ENCODE measurements at places on chromosomes 3 and 15. TPM values are rescaled to one million over a fixed set of nuclear protein-coding genes. Genes with fewer than 3 reads are reported as not detected.

DUSP7 gene
- total RNA-seq = 7.9 TPM

BCL2A1 gene
- not detected for total RNA-seq

CGNL1 gene
- 3.2 TPM for total RNA-seq

SI gene
- not detected for total RNA-seq

DNA sequence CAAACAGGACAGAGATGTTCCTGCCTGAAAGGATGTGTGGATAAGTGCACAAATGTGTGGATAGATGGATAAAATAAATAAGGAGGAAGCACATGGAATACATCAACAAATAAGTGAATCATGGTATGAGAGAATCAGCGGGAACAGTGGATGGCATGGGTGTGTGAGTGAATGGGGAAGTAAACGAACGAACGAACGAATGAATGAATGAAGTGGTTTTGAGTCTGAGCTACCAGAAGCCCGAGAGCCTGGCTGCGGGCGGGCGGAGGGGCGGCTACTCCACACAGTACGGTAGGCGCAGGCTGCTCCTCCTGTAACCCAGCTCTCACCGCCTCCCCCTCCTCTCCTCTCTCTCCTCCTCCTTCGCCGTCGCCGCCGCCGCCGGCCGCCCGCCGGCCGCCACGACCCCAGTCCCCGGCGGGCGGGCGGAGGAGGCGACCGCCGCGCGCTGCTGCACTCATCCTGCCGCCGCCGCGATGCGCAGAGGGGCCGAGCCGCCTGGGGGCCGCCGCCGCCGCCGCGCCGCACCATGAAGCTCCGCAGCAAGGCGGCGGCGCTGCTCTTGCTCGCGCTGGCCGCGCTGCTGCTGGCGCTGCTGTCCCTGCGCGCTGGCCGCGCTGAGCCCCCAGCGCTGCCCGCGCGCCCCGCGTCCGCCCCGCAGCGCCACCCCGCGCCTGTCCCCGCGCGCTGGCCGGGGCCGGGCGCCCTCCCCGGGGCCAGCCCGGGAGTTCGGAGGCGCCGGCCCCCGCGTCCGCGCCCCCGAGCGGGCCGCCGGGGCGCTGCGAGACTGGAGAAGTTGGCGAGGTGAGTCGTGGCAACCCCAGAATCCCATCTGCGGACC lies at the start of gene GXYLT2:
TSS of gene GXYLT2 (plus strand) at position 342 of the 841 bp plus-strand sequence. CDS start at position 530, 188 bp downstream.
- DNase-seq = peak; percentile 76

- DNase-seq = no peak
These were observed 56.9 kb upstream of the MEF2A start for GRCh38 chr15:99508852-99509251.

DNA sequence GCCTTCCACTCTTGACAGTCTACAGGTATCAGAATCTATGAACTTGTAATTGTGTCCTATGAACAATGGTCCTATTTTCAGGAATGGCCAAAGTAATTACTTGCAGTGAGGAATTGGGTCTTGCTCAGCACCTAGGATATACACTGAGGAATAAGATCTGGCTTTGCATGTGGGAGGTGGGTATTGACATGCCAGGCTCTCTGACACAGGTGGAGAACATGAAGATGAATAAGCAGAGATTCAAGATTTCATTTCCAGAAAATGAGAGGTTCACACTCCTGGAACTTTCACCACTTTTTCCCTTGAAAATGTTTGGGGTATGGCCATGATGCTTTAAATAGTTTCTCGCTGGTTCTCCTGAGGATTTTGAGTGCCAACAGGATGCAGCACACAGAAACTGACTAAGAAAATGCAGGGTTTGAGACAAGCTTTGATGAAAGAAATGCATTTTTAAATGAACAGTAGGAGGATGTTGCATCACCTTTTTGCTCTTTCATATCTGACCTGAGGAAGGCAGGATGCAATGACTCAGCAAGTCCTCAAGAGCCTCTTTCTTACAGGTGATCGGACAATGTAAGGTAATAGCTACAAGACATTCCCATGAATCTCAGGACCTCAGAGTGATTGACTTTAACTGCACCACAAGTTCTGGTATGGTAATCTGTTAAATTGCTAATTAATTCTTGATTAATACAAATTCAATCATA lies 3.7 kb downstream of the HRG start:
- no peak for DNase-seq

DNA sequence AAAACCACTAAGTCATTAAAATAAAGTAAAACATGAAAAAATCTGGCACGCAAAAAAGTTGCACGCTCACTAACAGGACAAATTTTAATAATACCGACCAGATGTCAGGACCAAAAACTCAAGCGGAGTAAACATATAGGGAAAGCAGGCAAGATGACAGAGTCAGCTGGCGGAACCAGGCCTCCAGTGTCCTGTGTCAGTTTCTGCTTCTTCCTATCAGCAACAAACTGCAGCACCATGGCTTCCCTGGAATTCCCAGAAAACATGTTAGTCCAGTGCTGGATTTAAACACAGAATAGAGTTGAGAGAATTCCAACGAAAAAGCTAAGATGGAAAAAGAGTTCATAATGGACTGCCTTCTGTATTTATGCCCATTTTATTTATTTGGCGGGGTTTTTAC lies 169.1 kb upstream of the ARHGEF26 start:
- no peak for DNase-seq

DNA sequence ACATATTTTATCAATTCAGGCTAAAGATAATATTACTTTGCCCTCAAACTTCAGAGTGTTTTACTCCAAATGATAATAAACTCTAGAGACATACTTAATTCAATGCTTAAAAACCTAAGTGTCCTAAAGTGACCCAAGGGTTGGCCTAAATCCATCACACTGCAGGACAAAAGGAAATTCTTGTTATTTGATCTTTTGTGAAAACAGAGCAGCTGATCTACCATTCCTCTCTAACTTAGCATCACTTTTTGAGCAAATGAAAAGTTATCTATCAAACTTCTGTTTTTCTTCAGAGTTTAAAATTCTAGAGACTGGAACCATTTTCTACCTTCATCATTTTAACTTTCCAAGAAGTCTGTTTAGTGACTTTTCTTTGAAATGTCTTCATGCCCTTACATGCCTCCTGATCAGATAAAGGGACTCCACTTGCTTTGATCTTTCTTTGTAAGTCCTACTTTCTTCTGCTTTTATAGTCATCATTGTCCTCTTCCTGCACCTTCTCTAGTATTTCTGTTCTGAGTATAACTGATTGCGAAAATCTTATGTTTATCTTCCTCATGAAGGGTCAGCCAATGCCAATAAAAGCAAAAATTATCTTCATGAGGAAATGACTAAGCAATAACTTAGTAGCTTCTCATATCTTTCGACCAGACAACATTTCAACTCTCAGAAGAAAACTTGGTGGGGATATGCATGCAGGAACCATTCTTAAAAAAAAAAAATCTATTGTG lies 378.7 kb upstream of the TGFBR2 start:
- no peak for DNase-seq

- DNase-seq = peak; percentile 65
These were observed at the start of gene RTP4 for GRCh38 chr3:187368251-187369088. Gene RTP4, plus strand, starts transcription at chr3:187368385. Its CDS starts 57 bp downstream, at chr3:187368442.

- no peak for DNase-seq
These were observed 104.8 kb upstream of the RAD18 start for GRCh38 chr3:9068051-9068450.

GRCh38 chr15:90866161-90866715 lies 2.1 kb upstream of the FURIN start:
- no peak for DNase-seq

DNA sequence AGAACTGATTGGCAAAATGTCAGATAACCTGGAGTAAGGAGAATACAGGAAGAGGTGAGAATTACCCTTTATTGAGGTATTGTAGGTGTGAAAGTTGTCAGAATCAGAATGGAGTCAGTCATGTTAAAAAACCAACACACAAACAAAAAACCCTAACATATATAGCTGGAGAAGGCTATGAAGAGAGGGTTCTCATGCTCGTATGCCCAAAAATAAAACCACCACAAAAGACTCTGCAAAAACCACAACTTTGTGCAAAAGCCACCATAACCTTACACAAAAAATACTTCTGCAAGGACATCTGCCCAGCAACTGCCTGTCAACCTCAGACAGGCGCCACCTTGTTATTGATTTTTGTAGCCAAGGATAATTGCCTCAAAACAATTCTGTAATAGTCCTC lies 136.0 kb downstream of the CD47 start:
- no peak for DNase-seq

DNA sequence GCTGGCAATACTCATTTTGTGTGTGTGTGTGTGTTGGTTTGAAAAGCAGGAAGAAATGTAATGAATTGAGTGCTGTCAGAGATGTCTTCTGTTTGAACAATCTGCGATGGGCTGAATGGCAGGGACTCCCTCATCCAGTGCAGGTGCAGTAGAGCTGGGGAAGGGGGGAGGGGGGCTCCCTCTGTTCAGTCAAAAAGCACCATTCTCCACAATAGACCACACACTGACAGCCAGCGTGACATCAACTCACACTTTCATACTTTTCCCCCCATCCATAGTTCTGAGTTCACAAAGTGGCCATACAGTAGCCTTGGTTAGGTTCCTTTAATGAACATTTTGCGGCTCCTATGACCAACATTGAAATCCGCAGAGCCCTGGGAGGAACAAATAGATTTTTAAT lies 10.4 kb downstream of the SOX2 start:
- DNase-seq = no peak

DNA sequence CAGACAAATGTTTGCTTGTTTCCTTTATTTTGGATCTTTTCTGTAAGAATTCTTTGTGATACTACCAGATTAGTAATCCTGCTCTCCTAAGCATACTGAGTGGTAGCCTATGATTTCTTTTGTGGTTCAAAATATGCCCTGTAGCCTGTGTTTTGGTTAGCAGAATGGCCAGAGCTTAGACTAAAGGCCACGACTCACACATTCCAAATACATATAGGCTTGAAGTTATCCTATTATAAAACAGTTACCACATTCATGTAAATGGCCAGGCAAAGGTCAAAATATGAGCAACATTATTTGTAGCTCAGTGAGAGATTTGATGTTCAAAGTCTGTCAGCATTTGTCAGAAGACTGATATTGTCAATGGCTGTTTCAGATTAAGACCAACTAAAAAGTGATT lies 84.5 kb downstream of the MITF start:
- DNase-seq = no peak

- DNase-seq = no peak
These were observed 56.9 kb upstream of the FGD5 start for GRCh38 chr3:14761866-14762265.

- DNase-seq = peak; percentile 77
These were observed 50.0 kb upstream of the GSK3B start for GRCh38 chr3:120144267-120144666.

DNA sequence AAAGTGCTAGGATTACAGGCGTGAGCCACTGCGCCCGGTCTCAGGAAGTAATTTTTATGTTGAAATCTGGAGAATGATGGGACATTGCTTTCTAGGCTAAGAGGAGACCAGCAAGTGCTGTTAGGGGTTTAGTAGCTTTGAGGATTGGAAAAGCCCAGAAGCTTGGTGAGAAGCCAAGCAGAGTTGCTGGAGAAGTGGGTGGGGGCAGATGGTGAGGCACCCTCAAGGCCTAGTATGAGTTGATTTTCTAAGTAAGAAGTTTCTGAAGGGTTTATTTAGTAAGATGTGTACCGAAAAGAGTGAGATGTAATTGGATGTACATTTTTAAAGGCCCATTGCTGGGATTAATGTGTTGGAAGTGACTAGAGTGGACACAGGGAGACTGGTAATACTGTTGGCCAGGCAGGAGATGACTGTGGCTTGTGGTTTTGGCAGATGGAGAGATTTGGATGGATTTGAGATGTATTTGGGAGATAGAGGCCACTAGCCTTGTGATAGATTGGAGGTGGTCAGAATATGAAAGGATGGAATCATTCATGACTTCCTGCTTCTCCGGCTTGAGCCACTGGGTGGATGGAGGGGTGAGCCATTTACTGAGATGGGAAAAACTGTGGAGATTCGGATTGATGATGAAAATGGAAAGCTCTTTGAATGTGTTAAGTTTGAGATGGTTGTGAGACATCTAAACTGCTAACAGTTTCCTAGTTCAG lies 2.3 kb downstream of the LRRC28 start:
- DNase-seq = no peak

GRCh38 chr3:16399473-16399872 lies 114.0 kb downstream of the RFTN1 start:
- peak; percentile 82 for DNase-seq

- DNase-seq = no peak
These were observed 414.2 kb downstream of the PDCD6IP start for GRCh38 chr3:34212656-34213055.

DNA sequence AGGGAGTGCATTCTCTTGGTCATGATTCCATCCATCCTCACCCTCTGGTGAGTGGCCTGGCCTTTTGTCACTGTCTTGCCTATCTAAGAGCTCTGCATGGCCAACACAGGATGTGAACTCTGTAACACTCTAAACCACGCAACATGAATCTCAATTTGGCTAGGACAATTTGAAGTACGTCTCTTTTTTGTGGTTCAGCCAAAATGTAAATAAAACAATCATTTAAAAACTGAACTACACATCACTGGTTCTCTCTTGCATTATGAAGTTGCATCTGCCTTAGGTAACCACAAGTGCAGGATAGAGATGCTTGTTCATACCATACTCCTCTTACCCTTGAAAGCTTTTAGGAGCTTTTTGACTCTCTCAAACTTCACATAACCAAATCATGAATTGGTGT lies 27.3 kb downstream of the CCR3 start:
- no peak for DNase-seq

DNA sequence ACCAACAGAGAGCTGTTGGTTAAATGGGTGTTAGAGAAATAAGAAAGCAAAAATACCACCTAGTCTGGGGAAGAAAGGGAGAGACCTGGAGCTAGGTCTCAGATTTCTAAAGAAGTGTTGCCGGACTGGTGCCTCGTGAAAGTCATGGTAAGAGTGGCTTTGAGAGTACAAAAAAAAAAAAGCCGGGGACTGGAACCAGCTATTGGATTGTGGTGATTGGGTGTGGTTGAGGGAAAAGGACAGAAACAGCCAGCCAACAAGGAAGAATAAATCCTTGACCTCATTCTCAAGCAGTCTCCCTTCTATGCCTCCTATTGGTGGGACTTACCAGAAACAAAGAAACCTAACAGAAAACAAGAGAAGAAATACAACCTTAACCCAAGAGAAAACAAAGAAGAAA lies 346.4 kb upstream of the KCNMB2 start:
- no peak for DNase-seq

- no peak for DNase-seq
These were observed 5.2 kb downstream of the POC1A start for GRCh38 chr3:52149021-52149420.

GRCh38 chr15:70383856-70384255 lies 286.1 kb upstream of the TLE3 start:
- DNase-seq = no peak

- DNase-seq = no peak
These were observed 52.7 kb upstream of the SCAANT1 start for GRCh38 chr3:63964681-63965485.
